CD4-positive, alpha-beta T cell treated with Interleukin-17A for 1 hour (primary cell): ENCODE measurements at places on chromosomes 3 and 15.

GRCh38 chr3:152331018-152331541, 62.4 kb downstream of the MBNL1 start:
- no peak for DNase-seq

- DNase-seq, result no peak
These were observed 148.3 kb upstream of the TSC22D2 start for GRCh38 chr3:150259526-150260397.

DNA sequence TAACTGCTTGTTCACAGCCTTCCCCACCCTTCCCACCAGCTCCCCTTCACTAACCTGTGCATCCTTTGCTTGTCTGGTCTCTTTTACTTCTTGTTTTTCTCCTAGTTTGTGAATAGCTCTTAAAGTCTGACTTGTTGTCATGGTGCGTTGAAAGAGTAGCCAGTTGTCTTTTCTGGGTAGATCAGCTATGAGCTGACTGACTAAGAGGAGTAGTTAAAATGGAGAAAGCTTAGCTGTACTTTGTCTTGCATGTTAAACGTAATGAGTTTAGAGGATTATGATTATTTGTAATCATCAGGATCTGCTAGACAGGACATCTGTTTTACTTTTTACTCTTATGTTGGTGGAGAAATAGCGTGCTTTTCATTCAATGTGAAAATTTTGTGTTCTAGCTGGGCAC, 35.9 kb downstream of the ATP2C1 start:
- no peak for DNase-seq

GRCh38 chr3:51684971-51685751, 14.1 kb downstream of the TEX264 start:
- DNase-seq, result peak; percentile 36

DNA sequence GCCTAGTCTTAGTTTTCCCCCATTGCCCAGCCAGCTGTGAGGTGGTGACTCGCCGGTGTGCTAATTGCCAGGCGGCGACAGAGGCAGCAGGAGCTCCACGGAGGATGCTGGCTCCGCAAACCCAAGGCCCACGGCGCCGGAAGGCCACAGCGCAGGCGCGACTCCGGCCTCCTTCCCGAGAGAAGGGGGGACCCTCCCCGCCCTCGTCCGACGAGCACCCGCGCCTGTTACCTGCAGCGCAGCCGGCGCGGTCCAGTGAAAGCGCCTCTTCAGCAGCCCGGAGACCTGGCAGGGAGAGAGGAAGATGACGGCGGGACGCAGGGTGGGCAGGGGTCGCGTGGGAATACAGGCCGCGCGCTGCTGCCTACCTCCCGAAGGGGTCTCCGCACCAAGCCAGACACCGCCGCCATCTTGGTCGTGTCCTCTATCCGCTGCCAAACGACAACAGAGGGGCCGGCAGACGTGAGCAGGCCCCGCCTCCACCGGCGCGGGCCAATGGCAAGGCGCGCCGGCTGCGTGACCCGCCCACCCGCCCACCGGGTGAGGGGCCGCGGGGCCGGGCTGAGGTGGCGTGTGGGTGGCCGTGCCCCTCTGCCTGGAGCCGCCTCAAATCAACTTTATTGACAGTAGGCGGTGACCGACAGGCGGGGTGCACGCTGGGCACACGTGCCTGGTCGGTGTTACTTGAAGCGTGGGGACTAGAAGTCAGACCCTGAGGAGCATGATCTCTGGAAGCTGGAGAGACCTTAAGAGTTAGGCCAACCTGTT, at the start of gene PDHB:
PDHB (minus strand) TSS at position 433 of the 768 bp plus-strand sequence; CDS start at position 410, 23 bp downstream.
- DNase-seq, result peak; percentile 89

GRCh38 chr3:96331341-96331740, 483.1 kb upstream of the EPHA6 start:
- DNase-seq, result no peak

GRCh38 chr3:124856677-124857076, 30.5 kb downstream of the ITGB5 start:
- DNase-seq, result no peak
